ENCODE measurements at places on chromosomes 3 and 15.

GRCh38 chr3:127685708-127686511 is 13.2 kb downstream of the ABTB1 start:
- DNase-seq = no peak

DNA sequence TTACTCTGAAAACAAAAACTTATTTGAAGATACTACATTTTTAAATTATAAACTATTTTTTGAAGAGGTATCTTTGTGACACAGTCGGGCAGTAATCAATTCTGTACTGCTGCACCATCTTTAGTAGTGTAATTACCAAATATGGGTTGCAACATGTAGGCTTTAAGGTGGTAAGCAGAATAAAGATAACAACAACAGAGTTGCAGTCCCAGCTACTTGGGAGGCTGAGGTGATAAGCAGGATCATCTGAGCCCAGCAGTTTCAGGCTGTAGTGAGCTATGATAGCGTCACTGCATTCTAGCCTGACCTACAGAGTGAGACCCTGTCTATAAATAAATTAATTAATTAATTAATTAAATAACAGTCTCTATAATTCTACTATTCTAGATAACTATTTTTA is 6.0 kb downstream of the PLOD2 start:
- no peak for DNase-seq

DNA sequence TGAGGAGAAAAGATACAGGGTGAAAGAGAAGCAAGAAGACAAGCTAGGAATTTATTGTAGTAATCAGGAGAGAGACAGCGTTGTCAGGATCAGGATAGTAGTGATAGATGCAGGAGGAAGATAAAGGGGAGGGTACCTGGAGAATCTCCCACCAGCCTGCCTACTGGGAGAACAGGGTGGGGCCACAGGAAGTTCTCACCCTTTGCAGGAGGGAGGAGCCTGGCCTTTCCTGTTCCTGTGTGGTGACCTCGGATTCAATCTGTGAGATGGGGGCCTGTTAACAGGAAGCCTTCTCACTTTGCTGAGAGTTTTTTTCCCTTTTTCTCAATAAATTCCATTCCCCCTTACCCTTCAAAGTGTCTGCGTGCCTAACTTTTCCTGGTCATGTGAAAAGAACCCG is 37.6 kb downstream of the GMPS start:
- DNase-seq = no peak

- DNase-seq = no peak
Observed at GRCh38 chr3:49100046-49100615, 4.4 kb downstream of the QARS1 start.

GRCh38 chr3:172356427-172356826 is 91.8 kb downstream of the GHSR start:
- DNase-seq = no peak

DNA sequence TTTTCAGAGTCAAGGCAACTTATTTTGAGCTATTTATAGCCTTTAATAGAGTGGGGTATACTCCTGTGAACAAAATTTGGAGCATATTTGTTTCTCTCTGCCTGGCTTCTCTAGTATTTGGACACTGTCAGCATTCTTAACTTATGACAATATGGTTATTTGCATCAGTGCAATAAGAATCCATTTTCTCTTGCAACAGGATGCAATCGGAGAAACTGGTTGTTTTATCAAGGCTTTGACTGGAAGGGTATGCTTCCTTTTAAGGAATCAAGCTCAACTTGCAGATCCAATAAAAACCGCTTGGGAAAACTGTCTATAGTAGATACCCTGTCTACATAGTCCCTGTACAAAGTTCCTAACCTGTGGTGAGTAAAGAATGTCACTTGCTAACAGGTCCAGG is 106.7 kb downstream of the DPH6 start:
- no peak for DNase-seq

GRCh38 chr3:63576846-63577245 is 75.6 kb upstream of the SNTN start:
- DNase-seq = peak; percentile 82

DNA sequence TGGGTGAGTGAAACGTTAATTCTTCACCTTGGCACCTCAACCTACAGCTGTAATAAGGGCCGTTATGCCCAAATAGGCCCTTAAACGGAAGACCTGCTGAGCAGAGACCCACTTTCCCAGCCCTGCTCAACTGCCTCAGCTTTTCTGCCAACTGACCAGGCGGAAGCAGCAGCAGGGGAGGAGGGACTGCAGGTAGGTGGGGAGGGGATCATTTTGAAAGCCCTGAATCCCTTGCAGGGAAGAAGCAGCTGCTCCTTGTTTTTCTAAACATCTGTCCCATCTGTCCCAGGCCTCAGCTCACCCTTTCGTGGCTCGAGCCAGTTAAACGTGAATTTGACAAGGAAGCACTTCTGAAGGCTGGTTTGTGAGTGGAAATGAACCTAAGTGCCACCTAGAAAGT is 978 bp upstream of the CMC1 start:
- DNase-seq = no peak

- no peak for DNase-seq
Observed at GRCh38 chr3:172561897-172562640, 38.8 kb upstream of the TNFSF10 start.

DNA sequence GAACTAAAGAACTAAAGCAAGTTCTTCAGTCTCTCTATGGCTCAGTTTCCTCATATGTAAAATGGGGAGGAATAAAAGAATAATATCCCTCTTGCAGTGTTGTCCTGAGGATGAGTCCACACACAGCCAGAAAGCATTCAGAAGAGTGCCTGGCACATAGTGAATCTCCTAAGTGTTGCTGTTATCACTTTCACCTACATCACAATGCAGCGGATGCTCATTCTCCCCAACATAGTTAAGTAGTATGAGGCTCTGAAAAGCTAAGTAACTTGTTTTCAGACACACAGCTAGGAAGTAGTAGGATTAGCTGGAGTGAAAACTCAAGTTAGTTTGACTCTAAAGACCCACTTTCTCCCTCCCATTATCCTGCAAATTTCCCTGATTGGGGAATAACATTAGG is 9.1 kb upstream of the USP3 start:
- no peak for DNase-seq

Measured in NCI-H2081 treated with DMSO at 0.1 percent for 48 hours (cell line).